ENCODE measurements at places on chromosomes 5 and 9.

- no peak for DNase-seq
These were observed 160.1 kb downstream of the ROR2 start for GRCh38 chr9:91789941-91790340.

- DNase-seq: no peak
These were observed 185.0 kb downstream of the SREK1 start for GRCh38 chr5:66329078-66329477.

DNA sequence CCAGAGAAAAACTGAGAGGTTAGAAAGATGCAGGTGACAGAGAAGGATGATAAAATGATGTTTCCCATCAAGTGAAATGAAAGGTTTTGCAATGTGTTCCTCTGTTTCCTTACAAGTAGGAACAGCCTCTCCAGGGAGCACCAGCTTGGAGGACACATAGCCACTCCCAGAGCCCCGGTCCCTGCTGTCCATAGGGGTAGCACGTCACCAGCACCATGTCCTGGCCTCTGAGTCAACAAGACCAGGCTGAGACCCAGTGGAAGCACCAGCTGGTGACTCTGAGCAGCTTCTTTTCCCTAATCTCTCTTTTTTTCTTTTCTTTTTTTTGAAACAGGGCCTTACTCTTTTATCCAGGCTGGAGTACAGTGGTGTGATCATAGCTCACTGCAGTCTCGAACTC is 19.4 kb upstream of the HMCN2 start:
- no peak for DNase-seq

- no peak for DNase-seq
These were observed 12.0 kb downstream of the INIP start for GRCh38 chr9:112705768-112706427.

GRCh38 chr9:122086873-122087272 is 6.2 kb downstream of the TTLL11 start:
- no peak for DNase-seq

DNA sequence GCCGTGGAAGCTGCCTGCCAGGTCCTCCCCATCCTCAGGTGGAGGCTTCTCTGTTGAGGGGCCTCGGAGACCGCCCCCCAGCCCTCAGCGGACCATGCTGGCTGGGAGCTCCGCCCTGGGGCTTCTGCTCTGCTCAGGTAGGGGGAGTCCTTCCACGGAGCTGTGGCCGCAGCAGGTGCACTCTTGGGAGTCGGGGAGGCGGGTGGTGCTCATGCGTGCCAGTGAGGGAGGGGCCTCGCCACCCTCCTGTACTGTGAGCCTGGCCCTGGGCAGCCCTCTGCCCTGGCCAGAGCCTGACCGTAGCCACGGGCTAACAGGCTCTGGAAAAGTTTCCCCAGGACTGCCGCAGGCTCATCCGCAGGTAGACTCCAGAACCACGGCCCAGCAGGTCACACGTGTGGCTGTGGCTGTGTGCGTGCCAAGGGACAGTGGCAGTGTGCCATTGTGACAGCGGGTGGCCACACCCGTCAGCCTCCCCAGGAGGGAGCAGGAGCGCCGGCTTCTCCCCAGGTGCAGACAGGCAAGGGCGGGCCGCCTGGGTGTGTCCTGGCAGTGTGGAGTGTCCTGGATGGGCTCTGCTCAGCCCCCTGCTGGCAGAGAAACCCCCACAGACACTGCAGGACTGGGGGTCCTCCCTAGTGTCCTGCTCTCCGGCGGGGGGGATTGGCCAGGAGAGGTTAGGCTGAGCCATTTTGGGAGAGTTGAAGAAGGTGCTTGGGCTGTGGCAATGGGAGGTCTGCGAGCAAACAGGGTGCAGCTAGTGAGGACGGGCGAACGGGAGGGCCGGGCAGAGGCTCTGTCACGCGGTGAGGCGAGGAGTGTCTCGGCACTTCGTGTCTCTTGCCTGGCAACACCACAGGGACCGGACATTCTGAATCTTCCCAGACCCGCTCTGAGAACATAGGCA is 29.5 kb downstream of the TPPP start:
- no peak for DNase-seq

DNA sequence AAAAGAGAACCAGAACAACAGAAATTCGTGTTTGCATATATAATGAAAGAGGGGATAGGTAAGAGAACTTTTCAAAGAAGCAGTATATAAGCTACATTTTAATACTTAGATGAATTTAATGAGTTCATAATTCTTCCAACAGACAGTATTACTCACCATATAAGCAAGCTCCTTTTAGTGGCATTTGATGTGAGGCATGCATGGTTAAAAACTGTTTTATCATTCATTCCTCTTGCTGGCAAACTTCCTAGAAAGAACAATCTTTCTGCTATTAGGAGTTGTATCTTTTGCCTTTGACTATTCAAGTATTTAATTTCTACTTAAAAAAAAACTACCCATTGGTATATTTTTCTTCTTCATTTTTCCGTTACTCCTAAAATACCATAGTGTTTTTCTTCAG is 65.7 kb upstream of the EIF4EBP3 start:
- DNase-seq: no peak

GRCh38 chr9:126864771-126865170 is 4.3 kb downstream of the ZBTB34 start:
- no peak for DNase-seq

- DNase-seq: no peak
These were observed 60.9 kb upstream of the TMED7 start for GRCh38 chr5:115686738-115687074.

- DNase-seq: no peak
These were observed 357.1 kb downstream of the TRIM32 start for GRCh38 chr9:117044241-117044640.

- no peak for DNase-seq
These were observed 51.7 kb upstream of the SEMA6A start for GRCh38 chr5:116626272-116626723.

- DNase-seq: peak; percentile 82
These were observed 4.4 kb downstream of the IL3 start for GRCh38 chr5:132064738-132065331.

- no peak for DNase-seq
These were observed 838.3 kb downstream of the PTPRD start for GRCh38 chr9:9774471-9774870.

GRCh38 chr5:1867114-1867814 is 15.5 kb downstream of the IRX4 start:
- DNase-seq: no peak

DNA sequence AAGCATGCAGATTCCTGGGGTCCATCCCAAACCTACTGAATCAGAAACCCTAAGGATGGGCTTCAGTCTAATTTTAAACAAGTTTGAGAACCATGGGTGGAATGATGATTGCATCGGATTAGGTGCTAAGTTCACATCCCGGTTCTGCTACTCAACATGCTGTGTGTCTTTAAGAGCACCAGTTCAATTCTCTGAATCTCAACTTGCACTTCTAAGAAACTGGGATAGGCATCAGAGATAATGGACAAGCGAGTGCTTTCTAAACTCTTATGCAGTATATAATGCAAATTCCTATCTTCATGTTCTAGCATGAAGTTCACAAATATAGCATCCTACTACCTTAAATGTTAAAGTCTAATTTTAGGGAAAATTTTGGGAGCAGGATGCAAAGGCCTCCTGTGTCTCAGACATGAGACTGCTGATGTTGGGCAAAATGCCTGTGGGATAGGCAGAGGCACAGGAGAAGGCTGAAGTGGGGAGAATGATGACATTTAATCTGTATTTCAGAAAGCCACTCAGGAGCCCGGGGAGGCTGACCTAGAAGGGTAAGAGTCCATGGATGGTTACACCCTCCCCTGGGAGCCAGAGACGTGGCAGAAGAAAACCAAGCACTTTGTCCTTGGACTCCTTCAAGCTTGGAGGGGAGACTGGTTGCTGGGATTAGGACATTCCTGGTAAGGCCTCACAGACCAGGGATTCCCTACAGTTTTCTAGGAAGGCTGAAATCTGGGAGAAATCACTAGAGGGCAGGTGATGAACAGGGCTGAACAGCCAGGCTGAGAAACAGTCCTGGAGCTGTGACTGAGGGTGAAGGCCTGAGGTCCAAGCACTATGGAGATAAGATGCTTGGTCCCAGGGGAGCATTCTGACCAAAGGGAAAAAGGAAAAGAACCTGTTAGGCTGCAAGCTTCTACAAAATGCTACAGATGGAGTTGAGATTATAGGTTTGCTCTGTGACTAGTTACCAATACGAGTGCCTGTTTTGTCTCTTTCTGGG is 311.9 kb upstream of the PANK3 start:
- no peak for DNase-seq

DNA sequence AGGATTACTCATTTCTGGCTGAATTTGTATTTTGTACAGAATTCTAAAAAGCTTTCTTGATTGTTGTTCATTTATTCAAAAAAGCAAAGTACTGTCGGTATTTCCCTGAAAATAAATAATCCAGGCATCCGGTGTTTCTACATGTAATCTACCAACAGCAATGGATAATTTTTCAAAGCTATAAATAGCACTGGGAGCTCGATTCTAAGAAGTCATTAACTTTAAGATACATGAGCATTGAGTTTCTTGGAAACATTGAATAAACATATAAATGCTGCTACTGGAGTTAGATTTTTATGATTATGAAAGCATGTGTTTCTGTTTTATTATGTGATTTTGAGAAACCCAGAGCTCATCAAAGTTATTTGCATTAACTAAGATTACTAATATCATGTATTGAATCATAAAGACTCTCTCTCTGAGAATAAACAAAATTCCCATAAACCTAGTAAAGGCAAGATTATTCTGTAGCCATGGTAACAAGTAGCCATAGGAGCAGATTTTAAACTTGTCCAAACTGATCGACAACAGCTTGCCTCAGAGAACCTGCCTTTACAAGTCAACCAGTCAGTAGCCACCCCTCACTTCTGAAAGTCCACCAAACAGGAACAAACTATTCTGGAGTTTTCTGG is 197.0 kb downstream of the DRD1 start:
- no peak for DNase-seq

GRCh38 chr9:137276473-137277328 is 825 bp upstream of the TOR4A start:
- DNase-seq: no peak

- no peak for DNase-seq
These were observed 132.0 kb upstream of the GRIA1 start for GRCh38 chr5:153358315-153358976.

DNA sequence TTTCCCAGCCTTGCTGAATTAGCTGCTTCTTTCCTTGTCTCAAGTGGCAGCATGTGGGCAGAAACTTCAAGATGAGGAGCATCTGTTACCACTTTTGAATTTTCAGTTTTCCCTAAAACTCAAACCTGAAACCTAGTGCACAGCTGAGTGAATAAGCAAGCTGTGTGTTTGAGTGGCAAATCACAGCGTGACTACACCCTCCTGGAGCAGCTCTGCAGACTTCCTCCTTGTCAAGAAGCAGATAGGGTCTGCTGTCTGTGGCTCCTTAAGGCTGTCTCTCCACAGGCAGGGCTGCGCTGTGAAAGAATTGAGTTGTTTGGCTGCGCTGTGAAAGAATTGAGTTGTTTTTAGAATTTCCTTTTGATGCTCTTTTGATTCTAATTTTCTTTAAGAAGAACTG is 179.7 kb upstream of the HAPLN1 start:
- DNase-seq: no peak

DNA sequence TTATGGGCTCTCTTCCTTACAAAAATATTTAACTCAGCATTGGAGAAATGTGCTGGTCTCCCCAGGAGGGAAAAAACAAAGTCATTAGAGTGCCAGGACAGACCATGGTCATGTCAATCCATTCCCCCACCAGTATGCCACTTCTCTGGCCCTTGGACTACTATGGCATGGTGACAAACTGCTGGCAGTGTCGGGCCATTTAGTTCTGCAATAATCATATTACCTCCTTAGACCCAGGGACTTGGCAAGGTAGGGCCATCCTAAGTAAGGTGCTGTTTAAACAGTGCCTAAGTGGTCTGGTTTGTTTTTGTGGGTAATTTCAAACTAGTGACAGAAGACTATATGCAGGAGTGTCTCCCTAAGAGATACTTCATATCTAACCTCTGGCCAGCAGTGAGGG is 177.8 kb upstream of the STK32A start:
- DNase-seq: no peak

- peak; percentile 89 for DNase-seq
These were observed at the start of gene RACK1 for GRCh38 chr5:181243564-181244343. Gene RACK1, minus strand, starts transcription at chr5:181243906. Its CDS starts 106 bp downstream, at chr5:181243800.

GRCh38 chr9:89428901-89429890 is 68.7 kb downstream of the SEMA4D start:
- DNase-seq: peak; percentile 72

DNA sequence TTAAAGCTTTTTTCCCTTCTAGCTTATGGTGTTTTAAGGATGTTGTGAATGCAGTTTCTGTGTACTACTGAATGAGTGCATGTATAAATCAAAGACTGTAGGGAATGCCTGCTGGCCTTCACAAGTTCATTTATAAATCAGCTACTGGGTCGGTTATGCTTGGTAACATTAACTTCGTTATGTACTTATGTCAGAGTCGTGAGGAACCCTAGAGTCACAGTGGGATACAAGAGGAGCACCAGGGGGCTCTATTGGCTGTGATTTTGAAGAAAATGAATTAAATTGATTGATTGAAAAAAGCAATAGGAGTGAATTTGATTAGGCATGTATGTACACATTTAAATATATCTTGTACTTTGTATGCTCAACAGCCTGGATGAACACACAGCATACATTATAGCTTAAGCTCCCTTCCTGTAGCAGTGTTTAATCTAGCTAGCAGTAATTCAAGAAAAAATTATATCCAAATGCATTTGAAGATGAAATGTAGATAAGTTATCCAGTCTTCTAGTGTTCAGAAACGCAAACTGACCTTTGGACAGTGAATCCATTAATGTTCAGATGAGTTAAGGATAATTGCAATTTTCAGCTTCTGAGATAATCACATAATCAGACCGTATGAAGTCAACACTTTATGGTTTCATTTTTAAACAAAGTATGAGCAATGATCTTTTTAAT is 204.2 kb downstream of the KDM4C start:
- no peak for DNase-seq

DNA sequence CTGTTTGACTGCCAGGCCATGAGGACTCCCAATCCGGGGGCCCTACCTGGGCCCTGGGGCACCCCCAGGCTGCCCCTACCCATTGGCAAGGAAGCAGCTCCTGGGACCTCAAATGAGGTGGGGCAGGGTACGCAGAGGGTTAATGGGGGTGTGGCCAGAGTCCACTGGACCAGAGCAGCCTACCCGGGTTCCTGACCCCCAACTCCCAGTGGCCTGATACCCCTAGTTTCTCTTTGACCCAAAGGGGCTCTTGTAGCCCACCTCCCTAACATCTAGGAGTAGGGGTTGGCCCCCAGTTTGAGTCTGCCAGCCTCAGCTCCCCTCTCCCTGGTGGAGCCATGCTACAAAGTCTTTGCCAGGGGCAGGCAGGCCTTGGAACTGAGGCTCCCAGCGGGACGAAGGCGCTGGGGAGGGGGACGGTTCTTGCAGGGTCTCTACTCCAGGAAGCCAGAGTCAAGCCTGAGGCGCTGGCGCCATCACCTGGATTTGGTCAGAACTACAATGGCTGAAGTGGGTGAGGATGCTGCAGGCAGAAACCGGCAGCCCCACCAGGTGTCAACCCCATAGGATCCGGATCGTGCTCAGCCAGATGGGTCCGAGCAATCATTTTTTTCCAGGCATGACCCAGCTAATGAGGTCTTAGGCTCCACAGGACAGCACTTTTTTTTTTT is 8.4 kb upstream of the CERCAM start:
- peak; percentile 39 for DNase-seq

GRCh38 chr5:1817261-1818043 is 16.2 kb downstream of the NDUFS6 start:
- DNase-seq: no peak

GRCh38 chr5:41871852-41872251 is 1.6 kb upstream of the OXCT1 start:
- DNase-seq: no peak

- peak; percentile 33 for DNase-seq
These were observed 505 bp downstream of the SPTAN1 start for GRCh38 chr9:128552744-128553440.

All from CD4-positive, alpha-beta T cell treated with Interleukin-2 at 100 ng/mL for 4 hours (primary cell).